ENCODE measurements at places on chromosomes 2 and 18.
A peak's percentile ranks its signal among the peaks of the same experiment; 100 is the strongest.

DNA sequence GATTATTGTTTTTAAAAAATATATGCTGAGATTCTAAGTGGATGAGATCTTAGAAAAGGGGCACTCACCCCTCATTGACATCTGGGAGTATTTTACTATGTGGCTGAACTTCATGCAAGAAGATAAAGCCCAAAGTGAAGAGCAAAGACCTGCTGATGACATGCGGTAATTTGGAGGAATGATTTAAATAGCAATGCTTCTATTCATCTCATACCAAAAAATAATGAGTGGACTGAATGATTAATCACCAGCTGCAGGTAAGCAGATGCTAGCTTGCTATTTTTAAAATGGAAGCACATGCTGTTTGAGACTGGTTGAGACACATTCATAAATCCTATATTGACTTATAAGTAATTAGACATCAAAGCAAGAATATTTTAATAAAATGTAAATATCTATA, 12.7 kb upstream of the CDK15 start:
- DNase-seq, result no peak

DNA sequence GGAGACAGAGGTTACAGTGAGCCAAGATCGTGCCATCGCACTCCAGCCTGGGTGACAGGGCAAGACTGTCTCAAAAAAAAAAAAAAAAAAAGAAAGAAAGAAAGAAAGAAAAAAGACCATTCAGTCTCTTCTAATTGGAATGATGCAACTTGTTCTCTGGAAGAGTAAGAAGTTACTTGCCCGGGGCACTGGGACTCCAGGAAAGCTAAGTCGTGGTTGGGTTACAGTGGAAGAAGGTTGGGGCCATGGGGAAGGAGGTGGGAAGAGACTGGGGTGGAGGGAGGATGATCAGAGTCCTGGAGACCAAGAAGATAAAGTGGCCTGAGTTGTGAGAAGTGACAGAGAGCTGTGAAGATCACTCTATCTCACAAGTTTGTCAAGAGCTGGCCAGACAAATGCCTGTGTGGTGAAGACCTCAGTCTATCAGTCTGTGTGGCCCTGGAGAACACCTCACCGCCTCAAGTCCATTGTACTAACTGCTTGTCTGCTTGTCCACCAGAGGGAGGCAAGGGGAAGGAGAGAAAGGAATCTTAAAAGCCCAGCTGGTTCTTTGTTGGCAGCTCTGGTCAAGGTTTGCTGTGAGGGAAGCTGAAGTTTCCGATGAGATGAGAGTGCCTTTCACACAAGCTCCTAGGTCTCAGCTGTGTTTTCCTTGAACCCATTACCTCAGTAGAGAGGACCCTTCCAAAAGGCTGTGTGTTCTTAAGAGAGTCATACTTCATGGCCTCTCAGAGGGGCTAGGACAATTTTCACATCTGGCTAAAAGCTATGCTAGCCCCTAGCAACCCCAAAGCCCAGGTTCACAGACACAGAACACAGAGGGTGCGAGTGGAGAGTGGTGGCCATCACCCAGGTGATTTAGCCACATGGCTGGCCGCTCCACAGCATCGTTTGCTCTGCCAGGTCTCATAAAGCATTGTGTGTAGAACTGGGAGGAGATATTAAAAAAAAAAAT, 72.0 kb upstream of the TMEM178A start:
- DNase-seq, result peak; percentile 15

DNA sequence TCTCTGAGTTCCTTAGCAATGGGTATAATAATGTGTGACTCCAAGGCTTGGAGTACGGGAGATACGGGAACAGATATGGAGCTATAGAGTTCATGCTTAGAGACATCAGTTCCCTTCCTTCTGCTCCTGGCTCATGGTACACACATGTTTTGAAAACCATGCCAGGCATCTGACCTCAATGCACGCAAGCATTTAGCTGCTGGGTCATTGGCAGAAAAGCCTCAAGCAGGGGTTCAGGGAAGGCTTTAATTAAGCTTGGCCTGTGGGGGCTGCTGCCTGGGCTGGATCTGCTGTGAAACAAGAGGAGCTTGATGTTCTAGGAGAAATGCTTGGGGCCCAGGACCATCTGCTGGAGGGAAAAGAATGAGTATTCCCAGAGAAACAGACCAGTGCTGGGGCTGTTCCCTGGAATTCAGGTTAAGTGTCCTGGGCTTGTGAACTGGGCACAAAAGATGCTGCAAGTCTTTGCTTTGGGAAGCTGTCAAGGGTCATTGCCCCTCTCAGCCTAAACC, 3.2 kb downstream of the ALLC start:
- DNase-seq, result no peak

DNA sequence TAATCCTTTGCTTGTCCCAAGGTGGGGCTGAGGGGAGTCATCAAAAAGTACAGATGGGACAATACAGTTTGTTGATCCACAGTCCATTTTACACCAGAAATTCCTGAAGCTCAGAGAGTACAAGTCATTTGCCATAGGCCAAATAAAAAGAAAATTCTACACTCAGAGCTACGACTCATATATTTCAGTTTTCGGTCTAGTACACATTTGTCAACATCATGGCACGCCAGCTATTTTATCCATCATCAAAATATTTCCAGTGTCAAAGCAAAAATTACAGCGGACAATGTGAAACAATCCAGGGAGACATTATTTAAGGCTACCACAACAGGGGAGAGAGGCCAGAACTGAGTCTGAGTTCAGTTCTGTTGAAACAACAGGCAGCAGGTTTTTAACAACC, 587.5 kb upstream of the DSEL start:
- DNase-seq, result no peak

DNA sequence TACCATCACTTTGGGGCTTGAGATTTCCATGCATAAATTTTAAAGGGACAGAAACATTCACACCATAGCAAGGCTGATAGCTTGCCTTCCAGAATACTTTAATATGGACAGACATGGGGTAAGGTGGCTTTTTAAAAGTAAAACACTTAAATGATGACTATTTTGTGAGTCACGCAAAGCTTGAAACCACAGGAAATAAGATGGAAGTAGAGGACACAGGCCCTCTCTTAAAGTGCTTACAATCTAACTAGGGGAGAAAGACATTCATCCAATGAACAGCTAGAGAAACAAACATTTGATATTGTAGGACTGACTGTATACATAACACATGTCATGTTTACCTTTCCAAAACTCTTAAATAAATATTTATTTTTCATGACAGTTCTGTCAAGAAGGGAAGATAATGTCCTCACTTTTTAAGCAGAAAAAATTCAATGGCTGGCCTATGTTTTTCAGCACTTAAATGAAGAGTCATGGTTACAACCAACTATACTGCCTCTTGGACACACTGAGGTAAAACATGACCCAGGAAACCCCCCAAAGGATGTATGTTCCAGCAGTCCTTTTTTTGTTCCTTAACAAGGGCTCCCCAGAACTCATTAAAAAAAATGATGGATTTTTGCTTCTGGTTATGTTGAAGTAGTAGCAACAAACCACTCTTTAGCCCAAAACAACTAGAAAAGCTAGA, 120.0 kb upstream of the RBMS1 start:
- DNase-seq, result no peak

GRCh38 chr2:235391921-235392615, 101.8 kb upstream of the AGAP1 start:
- no peak for DNase-seq

GRCh38 chr18:8526332-8526731, 82.9 kb upstream of the RAB12 start:
- DNase-seq, result no peak

GRCh38 chr2:219184121-219184520, 6.0 kb downstream of the RETREG2 start:
- no peak for DNase-seq

- peak; percentile 72 for DNase-seq
Measured at GRCh38 chr2:179273461-179273962, 8.9 kb upstream of the SESTD1 start.

DNA sequence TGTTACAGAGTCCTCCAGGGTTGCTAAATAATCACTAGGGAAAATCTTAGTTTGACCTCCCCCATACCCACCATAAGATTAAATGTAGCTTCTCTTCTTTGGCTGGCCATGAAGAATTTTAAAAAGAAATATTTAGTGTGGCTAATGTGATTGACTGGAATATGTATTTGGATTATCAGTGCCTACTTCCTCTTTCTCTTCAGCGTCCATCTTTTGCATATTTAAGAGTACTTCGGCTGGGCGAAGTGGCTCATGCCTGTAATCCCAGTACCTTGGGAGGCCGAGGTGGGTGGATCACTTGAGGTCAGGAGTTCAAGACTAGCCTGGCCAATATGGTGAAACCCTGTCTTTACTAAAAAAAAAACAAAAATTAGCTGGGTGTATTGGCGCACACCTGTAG, 28.8 kb downstream of the ADAM23 start:
- DNase-seq, result no peak

GRCh38 chr2:202135091-202135874, 62.2 kb downstream of the KIAA2012 start:
- no peak for DNase-seq

DNA sequence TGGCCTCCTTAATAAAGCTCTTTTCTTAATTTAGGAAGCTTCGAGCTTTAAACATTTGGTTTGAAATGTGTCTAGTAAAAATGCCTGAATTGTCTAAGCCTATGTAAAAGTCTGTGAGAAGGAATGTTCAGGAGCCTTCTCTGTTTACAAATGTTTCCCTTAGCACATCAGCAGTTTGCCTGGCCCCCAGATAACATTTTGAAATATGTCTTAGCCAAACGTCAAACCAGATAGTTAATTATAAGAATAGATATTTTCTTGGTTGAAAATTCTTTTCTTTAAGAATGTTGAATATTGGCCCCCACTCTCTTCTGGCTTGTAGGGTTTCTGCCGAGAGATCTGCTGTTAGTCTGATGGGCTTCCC, 498.6 kb downstream of the CCDC85A start:
- DNase-seq, result no peak

- DNase-seq, result peak; percentile 68
Measured at GRCh38 chr2:205772983-205773382, 90.7 kb downstream of the NRP2 start.

- no peak for DNase-seq
Measured at GRCh38 chr18:26357960-26358359, 131.7 kb downstream of the TAF4B start.

GRCh38 chr18:75857558-75857957, 430.1 kb upstream of the SMIM21 start:
- DNase-seq, result no peak

- no peak for DNase-seq
Measured at GRCh38 chr2:133802409-133803039, 234.3 kb upstream of the NCKAP5 start.

- no peak for DNase-seq
Measured at GRCh38 chr2:19738707-19739106, 163.1 kb downstream of the TTC32 start.

- no peak for DNase-seq
Measured at GRCh38 chr2:234702731-234703225, 205.9 kb upstream of the ARL4C start.

GRCh38 chr2:132484144-132484543, 67.5 kb downstream of the GPR39 start:
- no peak for DNase-seq

- no peak for DNase-seq
Measured at GRCh38 chr18:13973061-13973575, 57.8 kb upstream of the MC2R start.

DNA sequence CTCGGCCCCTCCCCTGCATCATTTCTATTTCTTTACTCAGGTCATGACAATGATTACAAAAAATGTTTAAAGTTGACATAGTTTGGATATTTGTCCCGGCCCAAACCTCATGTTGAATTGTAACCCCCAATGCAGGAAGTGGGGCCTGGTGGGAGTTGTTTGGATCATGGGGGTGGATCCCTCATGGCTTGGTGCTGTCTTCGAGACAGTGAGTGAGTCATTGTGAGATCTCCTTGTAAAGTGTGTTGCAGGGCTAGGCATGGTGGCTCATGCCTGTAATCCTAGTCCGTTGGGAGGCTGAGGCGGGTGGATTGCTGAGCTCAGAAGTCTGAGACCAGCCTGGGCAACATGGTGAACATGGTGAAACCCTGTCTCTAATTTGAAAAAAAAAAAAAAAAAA, 9.2 kb upstream of the MAP4K4 start:
- DNase-seq, result no peak

GRCh38 chr2:175010848-175011254, 5.7 kb upstream of the CHN1 start:
- DNase-seq, result peak; percentile 94

DNA sequence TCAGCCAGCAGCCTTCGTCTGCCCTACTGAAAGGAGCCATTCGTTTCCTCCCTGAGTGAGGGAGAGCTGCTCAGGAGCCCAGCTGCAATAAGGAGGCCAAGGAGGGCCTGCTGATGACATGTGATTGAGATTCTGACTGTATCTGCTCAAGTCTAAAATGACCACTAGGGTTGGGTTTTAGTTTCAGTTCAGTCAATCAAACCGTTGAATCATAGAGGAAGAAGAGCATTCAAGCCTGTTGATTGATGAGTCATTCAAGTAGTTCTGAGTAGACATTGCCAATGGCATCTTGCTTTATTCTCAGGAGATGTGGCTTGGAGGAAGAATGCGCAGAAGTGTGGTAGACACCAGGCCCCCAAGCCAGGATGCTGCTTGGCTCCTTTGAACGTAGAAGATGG, 19.9 kb upstream of the BCL2L11 start:
- no peak for DNase-seq

- no peak for DNase-seq
Measured at GRCh38 chr18:61765097-61765496, 127.7 kb downstream of the RNF152 start.
